ENCODE measurements at places on chromosomes 7 and 10.

DNA sequence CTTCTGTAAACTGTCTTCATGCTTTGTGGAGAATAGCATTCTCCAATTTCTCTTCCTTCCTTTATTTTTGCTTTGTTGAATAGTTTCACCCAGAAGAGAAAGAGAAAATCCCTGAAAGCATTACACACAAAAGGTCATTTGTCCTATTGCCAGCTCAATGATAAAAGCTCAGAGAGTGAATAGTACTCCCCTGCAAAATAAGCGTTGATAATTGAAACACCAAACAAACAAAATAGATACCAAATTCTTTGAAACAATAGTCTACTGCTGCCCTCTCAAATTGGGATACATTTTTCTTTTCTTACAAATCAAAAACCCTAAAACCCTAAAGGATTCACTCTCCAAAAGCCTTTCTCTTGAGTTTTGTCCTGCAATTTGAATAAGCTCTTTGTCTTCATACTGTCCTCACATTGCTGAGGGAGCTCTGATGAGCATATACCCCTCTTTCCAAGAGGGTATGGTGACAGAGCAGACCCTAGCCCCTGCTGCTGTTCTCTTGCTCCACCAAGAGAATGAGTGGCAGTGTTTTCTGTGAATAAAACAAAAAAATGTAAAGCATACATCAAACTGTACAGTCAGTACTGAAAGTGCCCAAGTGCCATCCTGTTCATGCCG is 134.4 kb downstream of the CSTF2T start:
- no peak for DNase-seq

- no peak for DNase-seq
Observed at GRCh38 chr10:13117841-13118783, 18.1 kb downstream of the OPTN start.

DNA sequence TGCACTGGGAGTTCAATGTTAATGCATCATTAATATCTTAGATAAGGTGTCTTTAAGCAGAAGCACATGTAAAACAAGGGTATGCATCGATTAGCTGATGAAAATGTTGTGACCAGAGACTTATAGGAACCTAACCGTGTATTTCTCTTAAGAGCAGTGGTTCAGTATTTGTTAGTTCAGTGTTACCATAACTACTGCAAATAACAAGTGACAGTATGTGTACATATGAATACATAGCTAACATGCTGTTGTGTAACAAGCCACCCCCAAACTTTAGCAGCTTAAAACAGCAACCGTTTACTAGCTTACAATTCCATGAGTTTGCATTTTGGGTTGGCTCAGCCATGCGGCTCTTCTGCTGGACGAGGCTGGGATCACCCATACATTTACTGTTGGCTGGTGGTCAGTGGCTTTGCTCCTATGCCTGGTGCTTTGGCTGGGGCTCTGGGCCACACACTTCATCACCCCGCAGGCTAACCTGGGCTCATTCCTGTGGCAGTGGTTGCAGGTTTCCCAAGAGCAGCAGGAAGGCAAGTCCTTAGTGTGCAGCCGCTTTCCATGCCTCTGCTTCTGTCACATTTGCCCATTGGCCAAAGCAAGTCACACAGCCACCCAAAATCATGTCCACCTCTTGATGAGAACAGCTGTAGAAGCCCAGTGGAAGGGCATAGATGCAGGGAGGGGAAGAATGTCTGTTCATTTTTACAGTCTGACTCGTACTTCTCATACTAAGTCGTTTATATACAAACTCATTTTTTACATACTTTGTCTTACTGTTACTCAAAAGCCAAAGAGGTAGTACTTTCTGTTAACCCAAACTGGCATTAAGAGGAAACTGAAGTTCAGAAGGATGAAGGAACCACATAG is 103.3 kb upstream of the GATA3 start:
- no peak for DNase-seq

GRCh38 chr7:158356454-158356853 is 231.2 kb downstream of the PTPRN2 start:
- DNase-seq, result no peak

- no peak for DNase-seq
Observed at GRCh38 chr10:89750441-89750840, 49.1 kb downstream of the KIF20B start.

GRCh38 chr7:95424716-95425115 is 10.1 kb downstream of the PON2 start:
- DNase-seq, result no peak

DNA sequence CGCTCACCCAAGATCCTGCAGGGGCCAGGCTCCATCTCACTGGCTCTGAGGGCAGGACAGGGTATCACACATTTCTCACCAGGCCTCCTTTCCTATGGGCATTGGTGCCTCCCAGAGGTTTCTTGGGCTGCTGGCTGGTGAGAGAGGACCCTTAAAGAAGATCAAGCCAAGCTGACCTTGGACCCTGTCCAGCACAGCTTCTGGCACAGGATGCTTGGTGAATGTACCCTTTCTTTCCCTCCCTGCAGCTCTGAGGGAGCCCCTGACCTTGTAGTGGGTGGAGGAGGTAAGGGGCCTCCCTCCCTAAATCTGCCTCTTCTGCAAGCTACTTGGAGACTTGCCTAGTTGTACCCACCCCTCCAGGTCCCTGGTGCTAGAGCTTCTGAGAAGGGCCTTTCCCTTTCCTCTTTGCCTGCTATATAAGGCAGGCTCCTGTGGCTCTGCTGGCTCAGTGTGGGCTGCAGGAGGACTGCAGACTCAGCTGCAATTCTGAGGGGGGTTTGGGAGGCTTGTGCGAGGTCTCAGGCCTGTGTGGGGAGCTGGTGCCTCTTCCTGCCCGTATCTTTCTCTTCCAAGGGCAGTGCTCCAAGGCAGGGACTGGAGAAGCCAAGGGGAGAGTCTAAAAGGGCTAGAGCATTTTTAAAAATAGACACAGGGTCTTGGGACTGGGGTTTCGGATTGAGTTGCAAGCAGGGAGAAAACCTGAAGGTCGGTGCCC is 11.7 kb upstream of the TRIM8 start:
- no peak for DNase-seq

DNA sequence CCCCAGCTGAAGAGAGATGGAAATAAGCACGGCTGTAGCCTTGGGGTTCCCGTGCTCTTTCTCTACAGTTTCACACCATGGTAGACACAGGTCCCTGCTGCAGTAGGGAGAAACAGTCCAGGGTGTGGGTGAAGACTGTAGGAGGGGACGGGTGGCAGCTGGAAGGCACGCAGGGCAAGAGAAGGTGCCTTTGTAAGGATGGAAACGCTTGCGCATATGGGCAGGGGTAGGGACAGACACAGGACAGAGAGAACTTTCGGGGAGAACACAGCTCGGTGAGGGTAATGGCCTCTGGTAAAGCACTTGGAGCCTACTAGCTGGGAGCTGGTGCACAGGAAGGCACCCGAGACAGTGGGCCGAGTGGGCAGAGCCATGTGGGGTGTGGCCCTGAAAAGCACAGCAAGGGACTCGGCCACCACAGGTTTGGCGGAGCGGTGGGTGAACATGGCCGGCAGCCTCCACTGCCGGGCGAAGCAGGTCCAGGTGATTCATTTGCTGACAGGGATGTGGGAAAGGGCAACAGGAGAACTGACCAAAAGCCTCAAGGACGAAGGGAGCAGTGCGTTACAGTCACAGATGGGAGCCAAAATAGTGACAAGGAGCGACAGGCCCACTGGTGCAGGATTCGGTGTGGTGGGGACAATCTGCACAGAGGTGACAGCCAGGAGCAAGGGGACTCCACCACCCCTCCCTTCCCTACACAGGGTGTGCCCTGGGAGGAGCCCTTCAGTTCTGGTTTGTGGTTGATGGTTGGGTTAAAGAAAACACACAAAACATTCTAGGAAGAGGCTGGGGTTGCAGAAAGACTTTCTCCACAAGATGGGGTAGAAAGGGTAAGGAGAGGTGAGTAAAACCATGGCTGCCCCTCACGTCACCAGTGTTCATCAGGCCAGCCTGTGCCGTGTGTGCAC is 97.1 kb downstream of the VOPP1 start:
- DNase-seq, result no peak

GRCh38 chr10:77675347-77675746 is 37.7 kb upstream of the KCNMA1 start:
- DNase-seq, result no peak

DNA sequence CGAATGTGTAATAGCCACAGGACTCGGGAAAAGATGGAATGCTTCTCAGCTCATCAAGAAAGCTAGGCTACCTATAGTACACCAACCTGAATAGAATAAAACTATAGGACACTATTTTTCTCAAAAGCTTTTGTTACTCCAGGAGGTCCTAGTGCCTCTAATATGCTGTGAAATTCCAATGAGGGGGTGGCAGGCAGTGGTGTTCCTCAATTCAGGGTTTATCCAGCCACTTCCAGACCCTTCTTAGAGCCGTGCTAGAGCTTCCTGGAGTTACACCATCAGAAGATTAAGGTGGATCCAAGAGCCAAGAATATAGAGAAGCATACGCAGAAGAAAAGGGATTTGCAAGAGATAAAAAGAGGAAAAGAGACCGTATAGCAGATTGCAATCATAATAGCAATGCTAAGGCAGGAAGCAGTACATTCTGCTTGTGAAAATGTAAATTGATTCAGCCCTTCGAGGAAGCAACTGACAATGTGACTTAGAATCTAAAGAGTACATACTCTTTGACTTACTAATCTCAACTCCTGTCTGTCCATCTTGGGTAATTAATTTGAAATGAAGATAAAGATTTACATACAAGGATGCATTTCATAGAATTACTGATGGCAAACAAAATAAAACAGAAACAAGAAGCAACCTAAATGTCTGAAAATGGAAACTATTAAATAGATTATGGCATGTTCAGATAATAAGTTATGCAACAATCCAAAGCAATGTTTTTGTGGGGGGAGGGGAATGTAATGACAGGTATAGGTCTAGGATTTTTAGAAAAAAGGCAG is 2.1 kb downstream of the ST8SIA6 start:
- no peak for DNase-seq
